Bronchial epithelial cell (primary cell): ENCODE measurements at places on chromosomes 1 and 21. TPM values are rescaled to one million over a fixed set of nuclear protein-coding genes. Genes with fewer than 3 reads are reported as not detected.
A peak's percentile ranks its signal among the peaks of the same experiment; 100 is the strongest.

- no peak for DNase-seq
Observed at GRCh38 chr1:244439391-244440032, 12.2 kb downstream of the ADSS2 start.

- peak; percentile 39 for DNase-seq
Observed at GRCh38 chr1:193417945-193418744, 231.7 kb upstream of the B3GALT2 start.

Gene SPSB1
- total RNA-seq: 17.6 and 28.9 TPM in 2 replicates

DNA sequence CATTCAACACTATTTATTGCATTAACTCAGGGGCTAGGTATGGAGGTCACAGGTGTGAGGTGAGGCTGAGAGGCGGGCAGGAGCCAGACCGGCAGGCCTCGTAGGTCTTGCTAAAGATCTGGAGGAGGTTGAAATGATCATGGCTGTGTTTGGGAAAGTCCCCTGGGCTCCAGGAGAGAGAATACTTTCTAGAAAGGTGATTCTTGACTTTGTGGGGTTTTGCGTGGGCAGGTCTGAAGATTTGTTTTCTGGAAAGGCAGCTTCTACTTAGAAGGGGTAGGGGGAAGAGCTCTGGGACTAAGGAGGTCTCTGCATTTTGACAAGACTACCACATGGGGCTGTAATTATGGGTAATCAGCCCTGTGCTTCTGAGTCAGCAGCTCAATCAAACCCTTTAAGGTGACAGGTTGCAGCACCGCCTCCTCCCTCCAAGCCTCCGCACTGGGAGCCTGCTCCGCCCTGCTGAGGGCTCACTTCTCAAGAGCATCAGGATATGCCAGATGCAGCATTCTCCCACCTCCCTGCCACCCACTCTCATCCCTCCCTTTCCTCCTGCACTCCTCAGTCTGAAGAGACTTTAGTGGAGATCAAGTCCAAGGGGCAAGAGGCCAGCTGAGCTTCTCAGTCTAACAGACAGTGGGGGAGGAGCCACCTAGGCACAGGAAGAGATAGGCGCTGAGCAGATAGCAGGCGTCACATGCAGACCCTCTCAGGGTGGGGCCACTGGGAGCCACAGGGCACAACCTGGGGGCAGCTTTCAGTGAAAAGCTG is 30.5 kb downstream of the SLC30A1 start:
- peak; percentile 56 for DNase-seq

GRCh38 chr21:44533891-44534627 is 5.9 kb downstream of the KRTAP10-1 start:
- no peak for DNase-seq

GRCh38 chr1:33055210-33056008 is 18.7 kb upstream of the AK2 start:
- peak; percentile 73 for DNase-seq

- DNase-seq: peak; percentile 63
Observed at GRCh38 chr1:58765006-58765405, 18.8 kb downstream of the JUN start.

DNA sequence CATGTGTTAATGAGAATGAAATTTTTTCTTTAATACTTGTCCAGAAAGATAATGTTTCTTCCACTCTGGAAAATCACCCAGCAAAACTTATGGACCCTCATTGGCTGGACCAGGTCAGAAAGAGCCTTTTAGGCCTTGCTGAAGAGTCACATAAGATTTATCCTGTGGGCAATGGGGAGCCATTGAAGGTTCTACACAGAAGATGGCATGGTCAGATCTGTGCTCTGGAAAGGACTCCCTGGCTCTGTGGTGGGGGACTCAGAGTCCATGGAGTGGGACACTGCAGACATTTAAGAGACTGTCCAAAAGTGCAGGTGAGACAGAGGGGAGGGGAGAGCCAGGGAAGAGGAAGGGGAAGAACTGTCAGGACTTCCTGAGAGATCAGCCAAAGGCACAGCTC is 66.4 kb downstream of the DHRS3 start:
- no peak for DNase-seq
